ENCODE measurements at places on chromosomes 6 and 20.

GRCh38 chr20:6613280-6613861, 154.1 kb upstream of the BMP2 start:
- DNase-seq: no peak

- DNase-seq: no peak
Measured at GRCh38 chr6:143451531-143451930, 926 bp downstream of the PEX3 start.

- DNase-seq: no peak
Measured at GRCh38 chr20:12079490-12079889, 161.8 kb downstream of the BTBD3 start.

DNA sequence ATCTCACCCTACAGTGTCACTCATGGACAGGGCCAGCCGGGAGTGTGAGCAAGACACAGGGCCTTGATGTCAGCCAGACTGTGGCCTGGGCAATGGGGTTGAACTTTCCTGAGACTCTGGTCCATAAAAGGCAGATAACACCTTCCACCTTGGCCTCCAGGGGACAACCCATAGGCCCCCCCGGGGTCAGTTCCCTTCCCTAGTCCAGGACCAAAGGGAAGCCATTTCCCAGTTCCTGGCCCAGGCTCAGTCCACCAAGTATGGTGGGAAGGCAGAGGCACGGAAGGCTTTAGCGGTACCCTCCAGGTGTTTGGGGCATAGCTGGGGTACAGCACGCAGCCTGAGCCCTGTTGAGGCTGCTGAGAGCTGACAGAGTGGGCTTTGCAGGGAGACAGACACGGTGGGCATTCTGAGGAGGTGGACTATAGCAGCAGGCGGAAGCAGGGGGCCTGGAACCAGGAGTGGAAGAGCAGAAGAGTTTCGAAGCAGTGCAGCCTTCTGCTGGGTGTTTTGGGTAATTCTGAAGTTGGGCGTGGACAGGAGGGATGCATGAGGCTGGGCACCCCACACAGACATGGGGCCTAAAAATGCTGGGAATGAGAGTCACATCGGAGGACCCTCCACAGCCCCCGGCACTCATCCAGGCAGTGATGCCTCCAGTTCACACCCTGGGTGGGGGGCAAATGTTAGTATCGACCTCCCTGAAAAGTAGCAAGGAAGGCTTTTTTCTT, 43.9 kb upstream of the CD93 start:
- no peak for DNase-seq

GRCh38 chr6:85364344-85364743, 85.5 kb upstream of the NT5E start:
- no peak for DNase-seq

- no peak for DNase-seq
Measured at GRCh38 chr20:9368893-9369292, 145.5 kb upstream of the LAMP5 start.

DNA sequence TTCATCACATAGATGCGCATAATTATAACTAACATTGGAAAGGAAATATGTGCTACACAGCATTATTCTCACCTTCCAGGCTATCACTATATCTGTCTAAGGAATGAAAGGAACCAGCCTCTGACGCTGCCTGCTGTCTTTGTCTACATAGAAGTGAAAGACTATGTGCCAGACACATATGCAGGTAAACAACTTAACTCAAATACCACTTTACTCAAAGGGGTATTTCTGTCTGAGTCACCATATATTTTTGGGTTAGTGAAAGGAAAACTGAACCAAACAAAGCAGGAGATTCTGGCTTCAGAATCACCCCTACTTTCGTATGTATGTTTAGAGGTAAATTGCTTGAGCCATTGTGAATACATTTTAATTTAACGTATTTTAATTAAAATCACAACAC, 328.6 kb upstream of the PLCB4 start:
- DNase-seq: no peak

GRCh38 chr20:36317675-36318074, 11.5 kb downstream of the DLGAP4 start:
- DNase-seq: no peak

DNA sequence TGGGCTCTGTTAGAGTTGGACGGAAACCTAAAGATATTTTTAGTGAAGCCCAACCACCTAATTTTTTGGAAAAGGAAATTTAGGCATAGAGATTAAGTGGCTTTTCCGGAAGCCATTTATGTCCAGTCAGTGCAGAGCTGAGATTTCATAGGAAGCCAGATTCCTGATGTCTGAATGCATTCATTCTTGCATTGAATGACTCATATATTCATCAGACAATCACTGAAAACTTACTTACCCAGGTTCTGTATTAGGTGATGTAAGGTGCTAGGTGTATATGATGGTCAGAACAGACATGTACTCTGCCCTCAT, 4.1 kb downstream of the SH3BGRL2 start:
- no peak for DNase-seq

DNA sequence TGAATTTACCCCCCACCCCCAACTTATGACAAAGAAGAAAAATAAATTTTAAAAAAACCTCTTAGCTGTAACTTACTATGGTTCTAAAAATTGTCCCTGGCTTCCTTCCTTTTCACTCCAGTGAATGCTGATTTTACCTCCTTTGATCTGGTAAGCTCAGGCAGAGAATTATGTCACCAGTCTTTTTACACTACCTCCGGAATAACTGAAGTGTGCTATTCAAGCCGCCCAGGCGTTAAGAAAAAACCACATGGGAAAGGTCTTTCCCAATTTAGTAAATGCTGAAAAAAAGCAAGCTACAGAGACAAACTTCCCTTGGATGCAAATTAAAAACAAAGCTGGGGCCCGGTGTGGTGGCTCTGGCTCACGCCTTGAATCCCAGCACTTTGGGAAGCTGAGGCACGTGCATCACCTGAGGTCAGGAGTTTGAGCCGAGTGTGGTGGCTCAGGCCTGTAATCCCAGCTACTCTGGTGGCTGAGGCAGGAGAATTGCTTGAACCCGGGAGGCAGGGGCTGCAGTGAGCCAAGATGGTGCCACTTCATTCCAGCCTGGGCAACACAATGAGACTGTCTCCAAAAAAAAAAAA, 12.4 kb downstream of the SNX5 start:
- no peak for DNase-seq

GRCh38 chr6:3987053-3987452, 91.9 kb downstream of the FAM217A start:
- no peak for DNase-seq

DNA sequence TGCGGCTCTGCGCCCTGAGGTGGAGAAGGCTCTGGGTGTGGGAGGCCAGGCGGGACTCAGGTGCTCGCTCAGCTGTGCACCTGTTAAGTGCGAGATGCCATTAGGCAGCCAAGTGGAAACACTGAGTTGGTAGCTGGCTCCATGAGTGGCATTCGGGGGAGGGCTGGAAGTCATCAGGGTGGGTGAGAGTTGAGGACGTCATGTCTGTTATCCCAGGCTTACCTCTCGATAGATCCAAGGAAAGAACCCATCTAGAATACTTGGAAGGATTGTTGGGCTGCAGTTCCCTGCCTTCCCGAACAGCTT, 41.3 kb downstream of the TAF8 start:
- DNase-seq: no peak

GRCh38 chr20:8271727-8272126, 139.7 kb downstream of the PLCB1 start:
- no peak for DNase-seq

DNA sequence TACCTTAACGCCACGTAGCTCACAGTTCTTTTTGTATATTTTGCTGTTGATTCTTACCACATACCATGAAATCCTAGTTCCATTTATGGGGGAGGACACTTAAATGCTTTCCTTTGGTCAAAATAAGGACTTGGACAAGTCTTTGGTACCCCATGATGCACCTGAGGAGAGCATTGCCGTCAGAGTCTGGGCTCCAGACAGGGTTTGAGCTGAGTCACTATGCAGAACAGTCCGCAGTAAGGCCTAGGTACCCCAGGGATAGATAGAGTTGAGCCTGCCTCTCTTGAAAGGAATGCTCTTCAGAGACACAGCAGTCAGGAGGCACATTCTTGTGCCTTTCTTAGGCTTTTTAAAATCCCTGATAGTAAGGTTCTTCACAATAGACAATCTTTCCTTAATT, 6.0 kb downstream of the PARD6B start:
- DNase-seq: no peak

GRCh38 chr6:76072562-76072961, at the start of gene IMPG1:
Gene IMPG1 (minus strand): TSS chr6:76072662. CDS start chr6:76072488, 174 bp downstream.
- no peak for DNase-seq

DNA sequence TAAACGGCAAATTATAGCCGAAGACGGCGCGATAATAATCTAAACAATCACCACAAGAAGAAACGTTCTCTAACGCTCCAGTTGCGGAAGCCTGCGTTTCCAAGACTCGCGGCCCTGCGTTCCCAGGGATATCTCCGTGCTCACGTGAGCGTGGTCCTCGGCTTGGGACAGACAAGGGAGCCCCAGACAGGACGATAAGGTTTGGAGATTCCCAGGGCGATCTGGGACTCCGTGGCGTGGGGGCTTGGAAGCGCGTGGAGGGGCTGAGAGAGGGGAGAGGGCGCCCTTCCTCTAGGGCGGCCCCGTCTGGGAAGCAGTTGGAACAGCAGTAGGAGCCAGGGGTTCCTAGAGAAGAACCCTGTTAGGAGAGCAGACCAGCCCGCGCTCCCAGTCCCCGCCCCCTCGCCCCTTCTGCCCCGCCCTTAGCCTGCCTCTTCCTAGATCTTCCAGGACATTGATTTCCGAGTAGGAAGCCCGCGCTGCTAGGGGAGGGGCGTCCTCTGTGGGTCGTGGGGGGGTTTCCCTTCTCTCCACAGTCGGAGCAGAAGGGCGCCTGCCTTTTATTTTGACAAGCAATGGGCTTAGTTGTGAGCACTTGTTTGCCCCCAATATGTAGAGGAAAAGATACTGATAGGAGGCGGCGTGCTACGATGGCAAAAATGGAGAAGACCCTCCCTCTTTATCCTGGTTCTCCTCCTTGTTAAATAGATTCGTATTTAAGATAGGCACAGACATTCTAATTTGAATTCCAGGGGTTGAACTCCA, 10.6 kb downstream of the NRN1 start:
- peak; percentile 71 for DNase-seq

- no peak for DNase-seq
Measured at GRCh38 chr6:33112148-33112547, 36.4 kb downstream of the HLA-DPB1 start.

DNA sequence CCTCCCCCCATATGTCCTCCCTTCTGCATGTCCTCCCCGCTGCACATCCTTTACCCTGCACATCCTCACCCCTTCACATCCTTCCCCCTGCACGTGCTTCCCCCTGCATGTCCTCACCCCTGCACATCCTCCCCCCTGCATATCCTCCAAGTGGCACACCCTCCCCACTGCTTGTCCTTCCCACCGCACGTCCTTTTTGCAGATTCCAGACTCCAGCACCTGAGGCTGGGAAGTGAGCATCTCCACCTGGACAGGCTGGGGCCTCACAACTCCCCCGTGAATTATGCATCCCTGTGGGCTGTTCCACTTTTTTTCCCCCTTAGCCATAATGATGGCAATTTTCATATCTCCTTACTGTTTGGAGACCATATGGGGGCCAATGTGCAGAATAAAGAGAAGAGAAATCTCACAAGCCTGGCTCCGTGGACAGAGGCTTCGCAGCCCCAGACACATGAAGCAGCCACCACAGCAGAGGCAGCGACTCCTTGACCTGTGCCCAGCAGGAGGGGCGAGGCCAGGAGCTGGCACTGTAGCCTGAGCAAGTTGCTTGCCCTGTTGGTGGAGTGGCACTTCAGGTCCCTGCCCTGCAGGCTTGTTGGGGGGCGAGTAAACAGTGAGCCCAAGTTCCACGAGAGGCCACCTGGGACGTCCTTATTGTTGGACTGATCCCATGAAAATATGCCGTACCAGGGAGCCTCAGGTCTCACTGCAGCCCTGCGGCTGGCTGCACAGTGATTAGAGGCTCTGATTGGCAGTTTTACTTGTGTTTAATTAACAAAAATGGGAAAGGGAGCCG, 113.1 kb downstream of the SYNDIG1 start:
- no peak for DNase-seq

- no peak for DNase-seq
Measured at GRCh38 chr6:4352731-4353130, 217.4 kb upstream of the ECI2 start.

GRCh38 chr6:120774275-120774674, 560.0 kb downstream of the TBC1D32 start:
- DNase-seq: no peak

GRCh38 chr6:8110117-8110721, 7.9 kb upstream of the EEF1E1 start:
- no peak for DNase-seq

GRCh38 chr6:109342506-109342905, 39.8 kb downstream of the CD164 start:
- no peak for DNase-seq

DNA sequence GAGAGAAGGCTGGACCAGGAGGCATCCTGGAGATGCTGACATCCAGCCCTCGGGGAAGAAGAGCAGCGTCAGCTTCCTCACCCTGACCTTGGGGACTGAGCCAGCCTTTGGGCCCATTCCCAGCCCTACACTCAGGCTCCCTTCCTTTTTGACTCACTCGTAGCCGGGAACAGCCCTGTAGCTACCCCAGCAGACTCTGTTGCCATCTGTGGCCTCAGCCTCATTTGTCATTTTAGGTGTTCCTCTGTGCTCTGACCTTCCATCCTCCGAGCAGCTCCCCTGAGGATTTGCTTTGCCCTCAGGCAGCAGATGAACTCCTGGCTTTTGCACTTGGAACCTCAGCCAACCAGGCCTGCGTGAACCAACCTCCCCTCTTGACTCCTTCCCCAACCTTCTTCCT, 67.5 kb downstream of the ELOVL2 start:
- DNase-seq: no peak

- no peak for DNase-seq
Measured at GRCh38 chr20:12276011-12276673, 358.4 kb downstream of the BTBD3 start.

DNA sequence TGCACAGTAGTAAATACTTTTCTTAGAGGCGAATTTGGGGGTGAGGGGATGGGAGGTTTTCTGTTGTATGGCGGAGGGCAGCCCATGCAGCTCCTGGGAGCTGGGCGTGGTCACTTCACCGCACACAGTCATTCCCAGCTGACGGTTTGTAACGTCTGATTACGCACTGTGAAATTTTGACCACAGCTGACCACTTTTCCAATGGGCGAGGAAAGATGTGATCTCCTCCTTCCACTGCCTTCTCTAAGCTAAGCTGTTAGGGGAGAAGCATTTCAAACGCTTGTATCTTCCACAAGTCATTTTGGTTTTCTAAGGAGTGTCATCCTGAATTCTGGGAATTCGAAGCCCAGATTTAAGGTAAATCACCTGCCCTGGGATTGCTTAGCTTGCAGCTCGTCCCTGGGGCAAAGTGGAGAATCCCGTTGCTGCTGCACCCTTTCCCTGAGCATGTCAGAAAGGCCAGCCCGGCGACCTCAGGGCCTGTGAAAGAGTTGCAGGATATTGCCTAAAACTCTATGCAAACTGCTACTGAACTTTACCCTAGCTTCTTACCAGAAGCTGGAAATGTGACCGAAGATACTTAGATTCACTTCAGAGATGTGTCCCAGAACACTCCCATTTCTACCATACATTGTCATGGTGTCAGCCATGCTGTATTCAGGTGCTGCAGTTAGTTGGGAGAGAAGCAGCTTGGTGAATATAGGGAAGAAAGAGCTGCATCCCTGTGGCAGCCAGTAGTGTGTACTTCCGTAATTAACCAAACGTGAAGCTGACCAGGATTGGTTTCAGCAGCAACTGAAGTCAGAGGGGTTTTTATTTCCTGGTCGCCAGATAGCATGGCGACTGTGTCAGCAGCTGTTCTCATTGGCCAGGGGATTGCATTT, 58.9 kb downstream of the RREB1 start:
- DNase-seq: no peak

All from left ventricle myocardium inferior (tissue), 1 donor.